ENCODE measurements at places on chromosomes 7 and 10. TPM values are rescaled to one million over a fixed set of nuclear protein-coding genes. Genes with fewer than 3 reads are reported as not detected.

The CPA4 gene
- total RNA-seq: 0.72 TPM

The CACNB2 gene
- total RNA-seq: 2.2 TPM

The FKBP6 gene
- not detected for total RNA-seq

The FAM25G gene
- total RNA-seq: not detected

The EPO gene
- total RNA-seq: 0.23 TPM

The TEX36 gene
- not detected for total RNA-seq

The FAM170B gene
- not detected for total RNA-seq

The UPK3BL2 gene
- 8.6 TPM for total RNA-seq

The SVIL gene
- total RNA-seq: 57.5 TPM

DNA sequence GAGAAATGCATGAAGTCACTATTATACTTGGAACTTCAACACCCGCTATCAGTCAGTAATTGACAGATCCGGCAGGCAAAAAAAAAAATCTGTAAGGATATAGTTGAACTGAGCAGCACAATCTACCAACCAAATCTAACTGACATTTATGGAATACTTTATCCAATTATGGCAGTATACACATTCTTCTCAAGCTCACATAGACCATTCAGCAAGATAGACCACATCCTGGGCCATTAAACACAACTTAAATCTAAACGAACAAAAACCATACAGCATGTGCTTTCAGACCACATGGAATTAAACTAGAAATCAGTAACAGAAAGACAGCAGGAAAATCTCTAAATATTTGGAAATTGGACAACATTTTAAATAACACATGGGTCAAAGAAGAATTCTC is 112.7 kb downstream of the MPP7 start:
- DNase-seq: no peak
- no peaks in the 10 kb centered on the region for H3K27me3 ChIP-seq
- H3K4me1 ChIP-seq: no peaks in the 10 kb centered on the region
- H3K27ac ChIP-seq: no peak overlapping the region

DNA sequence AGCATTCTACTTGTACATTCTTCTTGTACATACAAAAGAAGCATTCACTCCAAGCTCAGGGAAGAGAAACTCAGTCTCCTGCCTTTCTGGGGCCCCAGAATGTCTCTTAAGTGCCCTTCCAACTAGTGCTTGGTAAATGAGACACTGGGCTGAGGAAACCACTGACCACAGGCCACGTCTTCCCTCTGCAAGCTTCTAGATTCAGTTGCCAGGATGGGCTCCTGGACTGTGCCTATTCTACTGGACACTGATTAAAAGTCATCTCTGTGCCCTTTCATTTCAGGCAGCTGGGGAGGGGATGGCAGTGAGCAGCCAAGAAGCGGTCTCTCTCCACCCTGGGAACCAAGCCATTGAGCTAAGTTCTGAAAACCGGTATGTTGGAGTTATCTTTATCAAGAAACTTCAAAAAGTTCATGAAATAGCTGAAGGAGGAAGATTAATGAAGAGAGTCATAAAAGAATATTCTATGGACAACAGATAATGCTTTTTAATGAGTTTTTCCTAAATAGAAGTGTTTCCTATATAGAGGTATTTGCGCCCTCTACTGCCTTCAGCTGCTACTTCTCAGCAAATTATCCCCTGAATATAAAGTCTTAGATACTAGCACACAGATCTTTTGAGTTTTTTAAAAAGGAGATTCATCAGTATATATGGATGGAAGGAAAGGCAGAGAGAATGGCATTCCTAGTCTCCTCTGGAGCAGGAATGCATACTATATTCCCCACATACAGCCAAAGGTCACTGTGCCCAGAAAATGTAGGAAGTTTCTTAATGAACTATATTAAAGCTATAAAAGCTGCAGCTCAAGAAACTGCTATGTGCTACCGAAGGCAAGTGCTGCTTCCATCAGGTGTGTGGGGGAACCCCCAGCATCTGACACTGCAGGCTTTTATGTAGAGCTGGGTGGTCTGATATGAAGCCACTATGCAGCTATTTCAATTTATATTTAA is 8.4 kb upstream of the IFIT1B start:
- H3K4me3 ChIP-seq: peak overlapping the region; percentile 11
- DNase-seq: no peak
- peak overlapping the region; percentile 14 for H3K27ac ChIP-seq
- peaks cover 35% of the 10 kb centered on the region for H3K4me1 ChIP-seq
- no peaks in the 10 kb centered on the region for H3K27me3 ChIP-seq

- H3K27me3 ChIP-seq: no peaks in the 10 kb centered on the region
- no peak for DNase-seq
- no peak overlapping the region for H3K27ac ChIP-seq
- peaks cover 3% of the 10 kb centered on the region for H3K36me3 ChIP-seq
These were observed 209.1 kb upstream of the VWC2 start for GRCh38 chr7:49564379-49564714.

DNA sequence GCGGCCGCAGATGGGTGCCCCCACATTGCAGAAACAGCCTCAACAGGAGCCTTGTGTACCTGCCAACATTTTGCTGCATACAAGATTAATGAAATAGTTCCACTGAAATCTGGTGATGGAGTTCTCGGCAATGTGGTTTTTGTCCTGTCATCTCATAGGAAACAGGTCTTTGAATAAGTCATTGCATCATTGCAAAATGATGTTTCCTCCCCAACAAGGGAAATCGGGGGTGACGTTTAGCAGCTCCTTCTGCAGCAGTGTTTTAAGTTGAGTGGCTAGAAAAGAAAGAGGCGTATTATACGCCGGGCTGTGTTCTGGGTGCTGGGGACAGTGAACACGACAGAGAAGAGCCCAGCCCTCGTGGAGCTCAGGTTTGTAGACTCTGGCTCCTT is 177.0 kb downstream of the PRKAG2 start:
- no peaks in the 10 kb centered on the region for H3K27me3 ChIP-seq
- no peak overlapping the region for H3K4me3 ChIP-seq
- H3K4me1 ChIP-seq: peaks cover 20% of the 10 kb centered on the region
- H3K27ac ChIP-seq: no peak overlapping the region

GRCh38 chr10:77264107-77264506 is 373.5 kb downstream of the KCNMA1 start:
- peaks cover 22% of the 10 kb centered on the region for H3K27me3 ChIP-seq
- no peak overlapping the region for H3K27ac ChIP-seq
- DNase-seq: no peak
- H3K36me3 ChIP-seq: no peaks in the 10 kb centered on the region
- H3K4me1 ChIP-seq: peaks cover 12% of the 10 kb centered on the region

- H3K4me3 ChIP-seq: no peak overlapping the region
- H3K27me3 ChIP-seq: no peaks in the 10 kb centered on the region
- H3K27ac ChIP-seq: no peak overlapping the region
- no peaks in the 10 kb centered on the region for H3K36me3 ChIP-seq
- DNase-seq: no peak
- H3K4me1 ChIP-seq: no peaks in the 10 kb centered on the region
These were observed 22.5 kb upstream of the ANTXRL start for GRCh38 chr10:46264336-46264735.

- no peak overlapping the region for H3K4me3 ChIP-seq
- H3K36me3 ChIP-seq: no peaks in the 10 kb centered on the region
These were observed 204.4 kb downstream of the CXCL12 start for GRCh38 chr10:44180321-44181168.

GRCh38 chr7:149216402-149216801 is 21.1 kb downstream of the ZNF282 start:
- no peak overlapping the region for H3K4me3 ChIP-seq
- peak overlapping the region; percentile 69 for H3K27ac ChIP-seq
- H3K4me1 ChIP-seq: no peaks in the 10 kb centered on the region
- no peaks in the 10 kb centered on the region for H3K27me3 ChIP-seq
- DNase-seq: no peak

DNA sequence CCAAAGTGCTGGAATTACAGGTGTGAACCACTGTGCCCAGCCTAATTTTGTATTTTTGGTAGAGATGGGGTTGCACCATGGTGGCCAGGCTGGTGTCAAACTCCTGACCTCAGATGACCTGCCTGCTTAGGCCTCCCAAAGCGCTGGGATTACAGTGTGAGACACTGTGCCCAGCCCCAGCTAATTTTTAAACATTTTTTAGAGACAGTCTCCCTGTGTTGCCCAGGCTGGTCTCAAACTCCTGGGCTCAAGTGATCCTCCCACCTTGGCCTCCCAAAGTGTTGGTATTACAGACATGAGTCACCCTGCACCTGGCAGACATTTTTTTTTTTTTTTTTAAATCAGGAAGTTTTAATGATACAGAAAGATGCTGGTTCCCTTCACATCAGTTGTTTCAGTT is 15.5 kb downstream of the DENND10 start:
- no peaks in the 10 kb centered on the region for H3K4me1 ChIP-seq
- DNase-seq: no peak
- no peak overlapping the region for H3K4me3 ChIP-seq
- no peak overlapping the region for H3K27ac ChIP-seq
- H3K27me3 ChIP-seq: no peaks in the 10 kb centered on the region
- H3K36me3 ChIP-seq: peaks cover 6% of the 10 kb centered on the region

- no peaks in the 10 kb centered on the region for H3K36me3 ChIP-seq
- H3K27me3 ChIP-seq: peaks cover 28% of the 10 kb centered on the region
- no peak for DNase-seq
- no peak overlapping the region for H3K27ac ChIP-seq
These were observed 66.5 kb upstream of the SHTN1 start for GRCh38 chr10:117071286-117072050.

DNA sequence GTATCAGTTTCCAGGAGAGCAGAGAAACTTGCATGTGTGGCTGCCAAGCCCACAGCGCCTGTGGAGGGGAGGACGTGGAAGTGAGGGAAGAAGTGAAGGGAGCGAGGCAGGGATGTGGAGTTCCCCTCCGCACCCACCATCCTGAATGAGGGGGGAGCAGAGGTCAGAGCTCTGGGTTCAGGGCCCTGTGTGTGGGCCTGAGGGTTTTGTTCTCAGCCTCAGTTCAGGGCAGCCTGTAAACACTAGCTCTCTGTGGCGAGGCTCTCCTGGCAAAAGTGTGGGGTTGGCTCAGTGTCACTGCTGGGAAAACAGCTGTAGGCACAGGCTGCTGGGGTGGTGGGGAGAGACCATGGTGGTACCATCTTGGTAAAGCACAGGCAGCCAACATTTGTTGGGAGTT is 108.4 kb downstream of the C10orf105 start:
- DNase-seq: no peak
- no peaks in the 10 kb centered on the region for H3K36me3 ChIP-seq
- peaks cover 41% of the 10 kb centered on the region for H3K4me1 ChIP-seq
- H3K4me3 ChIP-seq: no peak overlapping the region
- H3K27me3 ChIP-seq: peaks cover 4% of the 10 kb centered on the region

DNA sequence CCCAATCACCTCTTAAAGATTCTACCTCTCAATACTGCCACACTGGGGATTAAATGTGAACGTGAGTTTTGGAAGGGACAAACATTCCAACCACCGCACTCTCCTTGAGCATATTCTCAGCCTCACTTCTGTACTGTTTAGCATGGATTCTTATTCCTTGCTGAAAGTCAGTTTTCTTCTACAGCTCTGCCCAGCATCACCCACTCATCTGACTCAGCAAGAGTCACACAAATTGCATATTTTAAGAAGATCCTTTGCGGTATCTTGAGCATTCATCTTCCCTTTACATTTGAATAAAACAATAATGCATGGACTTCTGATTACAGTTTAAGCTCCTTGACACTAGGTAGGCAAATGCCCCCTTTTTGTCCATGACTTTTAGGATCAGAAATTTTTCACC is 251.6 kb upstream of the MKLN1 start:
- H3K27me3 ChIP-seq: no peaks in the 10 kb centered on the region
- no peak overlapping the region for H3K4me3 ChIP-seq
- H3K4me1 ChIP-seq: peaks cover 4% of the 10 kb centered on the region
- no peak overlapping the region for H3K27ac ChIP-seq
- DNase-seq: no peak

DNA sequence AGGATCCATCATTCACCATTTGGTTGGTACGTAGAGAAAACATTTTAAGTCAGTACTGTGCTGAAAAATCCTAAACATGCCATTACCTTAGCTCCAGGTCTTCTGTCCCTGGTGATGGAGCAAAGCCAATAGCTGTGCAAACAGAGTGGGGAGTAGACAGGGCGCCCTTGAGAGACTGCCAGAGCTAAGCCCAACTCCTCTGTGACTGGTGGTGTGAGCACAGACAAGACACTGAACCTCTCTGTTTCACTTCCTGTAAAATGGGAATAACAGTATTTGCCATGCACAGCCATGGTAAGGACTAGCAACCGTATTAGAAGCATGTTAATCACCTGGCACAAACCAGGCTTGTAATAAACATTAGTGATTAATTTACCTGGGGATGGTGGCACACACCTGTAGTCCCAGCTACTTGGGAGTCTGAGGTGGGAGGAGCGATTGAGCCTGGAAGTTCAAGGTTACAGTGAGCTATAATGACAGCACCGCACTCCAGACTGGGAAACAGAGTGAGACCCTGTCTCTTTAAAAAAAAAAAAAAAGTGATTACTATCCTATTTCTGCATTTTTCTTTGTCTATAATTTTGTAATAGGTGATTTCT is 28.7 kb downstream of the LYZL1 start:
- no peak overlapping the region for H3K27ac ChIP-seq
- H3K36me3 ChIP-seq: peaks cover 3% of the 10 kb centered on the region
- H3K4me1 ChIP-seq: peaks cover 38% of the 10 kb centered on the region
- H3K4me3 ChIP-seq: no peak overlapping the region
- DNase-seq: no peak
- no peaks in the 10 kb centered on the region for H3K27me3 ChIP-seq

GRCh38 chr7:92446869-92447344 is 375 bp upstream of the GATAD1 start:
- DNase-seq: no peak
- peaks cover 24% of the 10 kb centered on the region for H3K4me1 ChIP-seq
- H3K36me3 ChIP-seq: peaks cover 7% of the 10 kb centered on the region
- H3K4me3 ChIP-seq: peak overlapping the region; percentile 92
- H3K27ac ChIP-seq: no peak overlapping the region

- peak overlapping the region; percentile 87 for H3K4me3 ChIP-seq
- DNase-seq: no peak
- H3K27ac ChIP-seq: no peak overlapping the region
- peaks cover 37% of the 10 kb centered on the region for H3K4me1 ChIP-seq
These were observed 493 bp downstream of the ZMIZ2 start for GRCh38 chr7:44748948-44749731.

- H3K36me3 ChIP-seq: no peaks in the 10 kb centered on the region
- no peak overlapping the region for H3K27ac ChIP-seq
- no peaks in the 10 kb centered on the region for H3K4me1 ChIP-seq
- H3K27me3 ChIP-seq: no peaks in the 10 kb centered on the region
- H3K4me3 ChIP-seq: no peak overlapping the region
These were observed 31.9 kb downstream of the LCOR start for GRCh38 chr10:96863922-96864543.
